ENCODE measurements at places on chromosomes 6 and 20. TPM values are rescaled to one million over a fixed set of nuclear protein-coding genes. Genes with fewer than 3 reads are reported as not detected.

The IL17A gene
- not detected for total RNA-seq

The TSHZ2 gene
- 1.5 TPM for total RNA-seq

The ANKRD66 gene
- not detected for total RNA-seq

The MROH8 gene
- total RNA-seq: 0.08 TPM

The CHRNA4 gene
- not detected for total RNA-seq

The PPP1R3G gene
- total RNA-seq: not detected
